ENCODE measurements at places on chromosomes 5 and 9. TPM values are rescaled to one million over a fixed set of nuclear protein-coding genes. Genes with fewer than 3 reads are reported as not detected.

PCDHB4 gene
- not detected for total RNA-seq

IL33 gene
- 0.15 TPM for total RNA-seq

GARNL3 gene
- 2.4 TPM for total RNA-seq

UGT3A1 gene
- total RNA-seq = not detected

TMOD1 gene
- total RNA-seq = 0.17 TPM

Measured in bronchus fibroblast of lung (primary cell).